ENCODE measurements at places on chromosomes 4 and X.

DNA sequence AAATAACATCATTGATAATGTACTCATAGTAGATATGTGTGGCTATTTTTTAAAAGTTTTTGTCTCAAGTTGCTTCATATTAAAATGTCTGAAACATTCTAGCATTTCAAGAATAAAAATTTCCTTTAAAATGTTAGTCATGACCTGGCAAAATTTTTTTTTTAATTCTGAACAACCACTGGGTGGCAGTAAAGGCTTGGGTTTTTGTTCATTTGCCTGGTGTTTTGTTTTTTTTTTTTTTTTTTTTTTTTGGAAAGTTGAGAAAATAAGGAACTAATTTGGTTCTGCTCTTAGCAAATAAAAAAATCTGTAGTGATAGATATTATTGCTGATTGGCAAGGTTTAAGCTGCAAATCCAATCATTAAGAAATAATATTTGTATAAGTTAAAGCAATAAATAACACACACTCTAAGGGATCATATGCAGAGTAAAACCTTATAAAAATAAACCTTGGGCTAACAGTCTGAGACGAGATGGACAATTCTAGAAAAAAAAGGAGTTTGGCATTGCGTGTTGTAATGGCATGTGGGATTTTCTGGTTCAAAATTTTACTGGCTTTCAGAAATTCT is 81.4 kb downstream of the CEP44 start:
- DNase-seq = no peak

DNA sequence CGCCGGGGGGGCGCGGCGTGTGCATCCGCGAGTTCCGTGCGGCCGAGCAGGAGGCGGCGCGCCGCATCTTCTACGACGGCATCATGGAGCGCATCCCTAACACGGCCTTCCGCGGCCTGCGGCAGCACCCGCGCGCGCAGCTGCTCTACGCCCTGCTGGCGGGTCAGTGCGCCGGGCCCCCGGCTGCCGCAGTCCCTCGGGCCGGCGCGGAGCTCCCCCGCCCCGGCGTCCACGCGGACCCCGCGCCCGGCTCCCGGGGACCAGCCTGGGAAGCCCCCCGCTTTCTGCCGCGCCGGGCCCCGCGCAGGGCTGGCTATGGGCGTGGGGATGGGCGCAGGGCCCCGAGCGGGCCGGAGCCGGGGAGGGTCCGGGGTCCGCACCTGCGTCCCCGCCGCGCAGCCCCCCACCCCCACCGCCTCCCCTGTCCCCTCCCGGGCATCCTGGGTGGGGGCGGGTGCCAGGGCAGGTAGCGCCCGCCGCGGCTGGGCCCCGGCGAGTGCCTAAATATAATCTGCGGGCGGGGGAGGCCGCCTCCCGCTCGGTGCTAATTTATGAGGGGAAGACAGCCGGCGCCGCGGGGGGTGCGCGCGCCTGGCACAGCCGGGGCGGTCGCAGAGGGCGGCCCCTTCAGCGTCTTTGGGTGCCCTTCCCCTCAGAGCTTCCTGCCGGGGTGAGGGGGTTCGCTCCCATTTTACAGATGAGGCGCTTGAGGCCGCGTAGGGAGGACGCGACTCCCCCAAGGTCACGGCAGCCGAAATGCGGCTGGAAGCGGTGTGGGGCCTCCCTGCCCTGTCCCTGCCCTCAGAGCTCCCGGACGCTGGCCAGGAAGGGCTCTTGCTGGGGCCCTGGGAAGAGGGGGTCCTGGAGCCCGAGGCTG is 837 bp downstream of the NAT8L start:
- no peak for DNase-seq

DNA sequence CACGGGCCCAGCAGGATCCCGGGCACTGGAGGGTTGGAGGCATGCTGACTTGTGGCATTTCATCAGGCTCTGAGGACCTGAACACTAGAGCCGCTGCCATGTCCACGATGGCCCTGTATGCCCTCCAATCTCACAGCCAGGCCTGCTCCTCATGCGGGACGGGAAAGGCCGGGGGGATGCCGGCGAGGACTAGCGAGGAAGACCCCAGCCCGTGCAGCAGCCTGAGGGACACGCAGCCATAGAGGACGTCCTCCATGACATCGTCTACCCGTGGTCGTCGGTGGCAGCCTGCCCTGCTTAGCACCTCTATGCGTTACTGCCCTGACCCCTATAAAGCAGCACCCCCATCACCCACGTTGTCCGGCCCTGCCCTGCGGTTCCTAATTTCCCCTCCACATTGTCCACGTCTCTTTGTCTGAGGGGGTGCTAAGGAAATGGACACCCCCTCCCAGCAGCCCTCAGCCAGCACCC is 32.6 kb downstream of the HMX1 start:
- no peak for DNase-seq

GRCh38 chrX:102714994-102715393 is 2.7 kb downstream of the GPRASP2 start:
- DNase-seq = no peak

GRCh38 chr4:52197306-52197705 is 146.2 kb downstream of the SPATA18 start:
- DNase-seq = no peak

GRCh38 chrX:46461660-46462191 is 83.5 kb downstream of the ZNF674 start:
- DNase-seq = no peak

Data from activated effector memory CD4-positive, alpha-beta T cell treated with Interleukin-2 at 50 U/mL for 16 hours (primary cell).